Osteocyte (in vitro differentiated cells): ENCODE measurements at places on chromosomes 16 and 17. TPM values are rescaled to one million over a fixed set of nuclear protein-coding genes. Genes with fewer than 3 reads are reported as not detected.

The KRTAP3-1 gene
- not detected in 2 replicates for total RNA-seq

The TBC1D3E gene
- not detected in 2 replicates for total RNA-seq

The SOCS1 gene
- total RNA-seq, result 9.7 and 10.6 TPM in 2 replicates

The HOXB6 gene
- total RNA-seq, result not detected in 2 replicates

The PGS1 gene
- total RNA-seq, result 52.7 and 53.0 TPM in 2 replicates

The NPIPB4 gene
- total RNA-seq, result 153 and 163 TPM in 2 replicates
